ENCODE measurements at places on chromosomes 16 and 17.

- no peak for DNase-seq
Observed at GRCh38 chr16:14658063-14658462, 25.3 kb downstream of the BFAR start.

- DNase-seq, result no peak
Observed at GRCh38 chr17:61723914-61724313, 132.9 kb upstream of the NACA2 start.

DNA sequence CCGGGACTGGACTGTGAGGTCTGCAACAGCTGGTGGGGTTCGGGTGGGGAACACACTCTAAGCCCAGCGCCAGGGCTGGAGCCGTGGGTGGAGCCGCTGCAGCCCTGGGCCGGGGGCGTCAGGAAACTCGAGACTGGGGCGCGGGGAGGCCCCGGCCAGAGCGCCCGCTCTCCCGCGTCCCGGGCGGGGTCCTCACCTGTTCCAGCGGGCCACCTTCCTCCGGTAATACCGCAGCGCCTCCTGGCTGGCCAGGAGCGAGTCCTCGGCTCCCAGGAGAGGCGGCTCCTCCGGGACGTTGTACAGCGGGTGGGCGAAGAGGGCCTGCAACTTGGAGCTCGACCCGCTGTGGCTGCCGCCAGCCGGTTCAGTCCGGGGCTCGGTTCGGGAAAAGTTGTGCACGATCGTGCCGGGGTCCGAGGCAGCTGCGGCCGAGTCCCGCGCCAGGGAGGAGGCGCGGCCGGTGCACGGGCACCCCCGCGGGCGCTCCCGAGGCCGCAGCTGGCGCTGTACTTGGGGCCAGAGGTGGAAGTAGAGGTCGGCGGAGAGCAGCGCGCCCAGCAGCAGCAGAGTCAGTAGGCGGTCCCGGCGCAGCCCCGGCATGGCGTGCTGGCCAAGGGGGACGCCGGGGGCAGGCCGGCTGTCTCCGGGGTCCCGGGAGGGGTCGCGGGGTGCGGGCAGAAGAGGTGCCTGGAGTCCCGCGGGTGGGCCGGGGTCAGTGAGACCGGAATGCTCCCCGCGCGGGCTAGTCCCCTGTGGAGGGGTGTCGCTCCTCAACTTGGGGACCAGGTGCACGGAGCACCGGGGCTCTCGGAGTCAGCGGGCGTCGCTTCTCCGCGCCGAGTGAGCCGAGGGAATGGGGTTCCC lies 868 bp downstream of the FAM20A start:
- DNase-seq, result no peak

DNA sequence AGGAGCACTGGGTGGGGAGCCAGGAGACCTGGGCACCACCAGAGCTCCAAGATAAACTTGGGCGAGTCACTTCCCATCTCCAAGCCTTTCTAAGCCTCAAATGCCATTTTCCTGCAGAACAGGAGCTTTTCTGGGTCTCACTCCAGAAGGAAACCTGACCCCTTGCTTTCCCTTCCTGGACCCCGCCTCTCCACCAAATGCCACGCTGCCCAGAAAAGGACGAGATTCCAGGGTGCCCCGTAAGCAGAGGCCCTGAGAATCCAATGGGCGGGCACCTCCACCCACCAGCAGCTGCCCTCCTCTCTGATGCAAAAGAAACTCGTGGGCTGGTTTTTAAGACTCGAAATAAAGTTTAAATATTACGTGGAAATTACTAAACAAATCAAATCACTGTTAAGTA lies 31.3 kb downstream of the ZNF423 start:
- no peak for DNase-seq

- DNase-seq, result no peak
Observed at GRCh38 chr17:18258356-18259038, at the start of gene FLII. Gene FLII (minus strand): TSS chr17:18258738. CDS start chr17:18258690, 48 bp downstream.

DNA sequence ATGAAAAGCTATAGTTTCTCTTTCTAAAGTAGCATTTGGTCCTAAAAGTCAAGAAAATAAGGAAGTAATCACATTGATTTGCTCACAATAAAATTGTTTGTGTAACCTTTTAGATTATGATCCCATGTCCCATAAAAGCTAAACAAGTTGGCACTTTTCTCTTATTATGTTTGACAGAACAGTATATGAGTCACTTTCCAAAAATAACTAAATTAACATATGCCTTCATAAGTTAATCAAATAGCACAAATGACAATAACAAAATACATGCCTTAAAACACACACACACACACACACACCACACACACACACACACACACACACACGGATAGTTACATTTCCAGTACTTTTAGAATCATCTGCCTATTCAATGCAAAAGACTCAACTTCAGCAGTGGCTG lies 2.8 kb downstream of the MED13 start:
- DNase-seq, result no peak

- DNase-seq, result no peak
Observed at GRCh38 chr17:7854851-7855659, at the start of gene TMEM88. Gene TMEM88 (plus strand): TSS chr17:7855066. CDS start chr17:7855075, 9 bp downstream.

DNA sequence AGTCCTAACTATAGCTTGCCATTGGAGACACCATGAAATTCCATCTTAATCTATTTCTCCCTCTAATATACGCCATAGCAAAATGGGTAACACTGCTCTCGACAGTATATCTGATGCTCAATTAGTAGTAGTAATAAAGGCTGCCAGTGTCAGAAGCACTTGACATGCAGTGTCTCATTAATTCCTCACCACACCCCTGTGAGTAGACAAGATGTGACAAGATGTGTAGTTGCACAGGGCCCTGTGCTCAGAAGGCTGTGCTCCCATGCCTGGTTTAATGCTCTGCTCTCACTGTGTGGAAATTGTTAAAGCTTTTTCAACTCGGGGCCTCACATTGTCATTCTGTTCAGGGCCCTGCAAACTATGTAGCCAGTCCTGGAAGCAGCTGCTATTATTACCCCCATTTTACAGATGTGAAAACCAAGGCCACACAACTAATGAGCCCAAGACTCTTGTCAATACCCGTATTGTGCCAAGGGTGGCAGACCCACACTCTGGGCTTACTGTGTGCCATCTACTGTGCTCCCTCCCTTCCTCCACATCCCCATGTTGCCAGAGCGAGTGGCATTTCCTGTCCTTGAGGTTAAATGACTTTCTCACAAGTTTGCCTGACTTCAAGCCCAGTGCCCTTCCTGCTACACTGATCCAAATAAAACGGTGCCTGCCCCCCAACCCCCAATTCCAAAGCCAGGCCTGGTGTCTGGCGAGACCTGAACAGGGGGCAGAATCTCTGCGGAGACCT lies 287.3 kb upstream of the CCL2 start:
- DNase-seq, result no peak

- no peak for DNase-seq
Observed at GRCh38 chr16:78483124-78483992, 383.9 kb downstream of the WWOX start.

- DNase-seq, result no peak
Observed at GRCh38 chr17:73337330-73337710, 25.5 kb upstream of the CDC42EP4 start.

DNA sequence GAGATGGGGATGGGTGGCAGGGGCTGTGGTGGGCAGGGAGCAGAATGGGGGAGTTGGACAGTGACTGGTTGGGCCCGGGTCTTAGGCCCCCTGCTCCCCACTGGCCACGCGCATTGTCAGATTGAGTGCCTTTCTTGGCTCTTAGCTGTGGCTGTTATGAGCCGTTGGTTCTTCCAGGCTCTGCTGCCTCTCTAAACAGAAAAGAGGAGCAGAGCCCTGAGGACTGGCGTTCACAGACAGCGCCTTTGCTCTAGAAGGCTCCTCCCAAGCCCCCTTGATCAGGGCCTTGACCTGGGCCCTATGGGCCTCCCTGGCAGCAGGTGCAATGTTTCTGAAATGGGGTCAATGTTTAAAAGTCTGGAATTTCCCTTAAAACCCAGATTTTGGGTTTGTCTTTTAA lies 14.8 kb upstream of the NUDT16L1 start:
- no peak for DNase-seq

DNA sequence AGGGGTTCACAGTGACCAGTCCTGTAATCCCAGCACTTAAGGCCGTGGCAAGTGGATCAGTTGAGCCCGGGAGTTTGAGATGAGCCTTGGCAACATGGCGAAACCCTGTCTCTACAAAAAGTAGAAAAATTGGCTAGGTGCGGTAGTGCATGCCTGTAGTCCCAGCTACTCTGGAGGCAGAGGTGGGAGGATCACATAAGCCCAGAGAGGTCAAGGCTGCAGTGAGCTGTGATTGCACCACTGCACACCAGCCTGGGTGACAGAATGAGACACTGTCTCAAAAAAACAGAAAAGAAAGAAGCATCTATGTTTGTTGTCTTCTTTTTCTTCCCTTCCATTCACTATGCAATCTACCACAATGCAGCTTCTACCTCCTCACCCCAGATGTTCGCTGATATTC lies 151.9 kb upstream of the RBL2 start:
- no peak for DNase-seq

DNA sequence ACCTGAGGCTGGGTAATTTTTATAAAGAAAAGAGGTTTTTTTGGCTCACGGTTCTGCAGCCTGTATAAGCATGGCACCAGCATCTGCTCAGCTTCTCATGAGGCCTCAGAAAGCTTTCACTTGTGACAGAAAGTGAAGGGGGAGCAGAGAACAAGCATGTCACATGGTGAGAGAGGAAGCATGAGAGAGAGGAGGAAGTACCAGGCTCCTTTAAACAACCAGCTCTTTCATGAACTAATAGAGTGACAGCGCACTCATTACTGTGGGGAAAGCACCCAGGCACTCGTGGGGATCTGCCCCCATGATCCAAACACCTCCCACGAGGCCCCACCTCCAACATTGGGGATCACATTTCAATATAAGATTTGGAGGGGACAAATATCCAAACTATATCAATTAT lies 86.8 kb downstream of the USP32 start:
- no peak for DNase-seq

GRCh38 chr17:15954222-15954621 lies 9.3 kb downstream of the ADORA2B start:
- DNase-seq, result no peak

- DNase-seq, result no peak
Observed at GRCh38 chr16:12958366-12958765, 57.0 kb downstream of the SHISA9 start.

DNA sequence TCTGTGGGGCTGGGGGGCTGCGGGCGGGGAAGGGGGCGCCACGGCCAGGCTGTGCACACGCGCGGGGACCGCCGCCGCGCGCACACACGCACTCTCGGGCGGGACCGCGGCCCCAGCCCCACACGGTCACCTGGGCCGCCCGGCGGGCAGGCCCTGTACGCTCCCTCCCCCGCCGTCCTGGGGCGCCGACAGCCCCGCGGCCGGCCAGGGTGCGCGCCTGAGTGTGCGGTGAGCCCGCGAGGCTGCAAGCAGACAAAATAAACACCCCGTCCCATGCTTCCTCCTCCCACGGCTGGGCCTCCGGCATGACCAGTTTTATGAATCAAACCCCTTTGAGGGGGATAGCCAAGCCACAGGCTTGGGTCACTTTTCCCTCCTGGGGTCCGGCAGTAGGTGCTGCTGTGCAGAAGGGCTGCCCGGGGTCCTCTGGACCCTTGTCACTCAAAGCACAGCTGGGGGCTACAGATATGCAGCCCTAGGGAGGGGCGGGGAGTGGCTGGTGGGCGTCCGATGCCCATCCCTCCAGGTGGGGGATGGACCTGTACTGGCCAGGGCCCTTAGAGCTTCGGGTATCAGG lies 441 bp downstream of the VASN start:
- no peak for DNase-seq

GRCh38 chr17:19388791-19389785 lies 2.1 kb upstream of the MFAP4 start:
- DNase-seq, result no peak

DNA sequence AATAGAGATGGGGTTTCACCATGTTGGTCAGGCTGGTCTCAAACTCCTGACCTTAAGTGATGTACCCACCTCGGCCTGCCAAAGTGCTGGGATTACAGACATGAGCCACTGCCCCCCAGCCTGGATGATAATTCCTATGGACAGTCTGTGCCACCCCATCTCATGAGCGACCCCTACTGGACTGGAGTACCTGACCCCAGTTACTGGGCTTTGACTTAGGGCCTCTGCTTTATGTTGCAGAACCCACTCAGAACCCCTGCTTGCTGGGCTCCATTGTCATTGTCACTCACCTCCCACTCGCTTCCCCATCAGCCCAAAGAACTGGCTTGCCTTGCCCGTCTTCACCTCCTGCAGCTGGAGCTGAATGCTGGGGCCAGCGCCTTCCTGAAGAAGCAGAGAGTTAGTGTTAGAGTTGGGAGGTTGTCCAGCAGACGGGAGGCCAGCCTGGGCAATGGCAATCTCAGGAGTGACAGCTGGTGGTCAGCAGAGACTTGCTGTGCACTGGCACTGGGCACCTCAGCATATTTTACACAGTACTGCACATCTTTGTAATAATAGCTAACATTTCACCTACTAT lies 4.0 kb downstream of the TAC4 start:
- no peak for DNase-seq

GRCh38 chr17:64661976-64662773 lies at the start of gene SMURF2:
Gene SMURF2 (minus strand): TSS chr17:64662307. CDS start chr17:64661880, 427 bp downstream.
- peak; percentile 60 for DNase-seq

DNA sequence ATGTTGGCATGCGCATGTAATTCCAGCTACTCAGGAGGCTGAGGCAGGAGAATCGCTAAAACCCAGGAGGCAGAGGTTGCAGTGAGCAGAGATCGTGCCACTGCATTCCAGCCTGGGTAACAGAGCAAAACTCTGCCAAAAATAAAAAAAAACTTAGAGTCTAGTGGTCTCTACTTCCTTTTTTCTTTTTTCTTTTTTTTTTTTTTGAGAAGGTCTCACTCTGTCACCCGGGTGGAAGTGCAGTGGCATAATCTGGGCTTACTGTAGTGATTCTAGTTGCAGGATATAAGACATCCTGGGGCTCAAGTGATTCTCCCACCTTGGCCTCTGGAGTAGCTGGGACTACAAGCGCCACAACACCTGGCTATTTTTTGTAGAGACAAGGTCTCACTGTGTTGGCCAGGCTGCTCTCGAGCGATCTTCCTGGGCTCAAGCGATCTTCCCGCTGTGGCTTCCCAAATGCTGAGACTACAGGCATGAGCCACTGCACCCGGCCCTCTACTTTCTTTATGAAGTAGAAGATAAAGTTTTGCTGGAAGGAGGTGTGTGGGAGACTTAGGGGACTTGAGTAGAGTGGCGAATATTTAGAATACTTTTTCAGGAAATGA lies 47.9 kb upstream of the TAOK1 start:
- DNase-seq, result no peak

DNA sequence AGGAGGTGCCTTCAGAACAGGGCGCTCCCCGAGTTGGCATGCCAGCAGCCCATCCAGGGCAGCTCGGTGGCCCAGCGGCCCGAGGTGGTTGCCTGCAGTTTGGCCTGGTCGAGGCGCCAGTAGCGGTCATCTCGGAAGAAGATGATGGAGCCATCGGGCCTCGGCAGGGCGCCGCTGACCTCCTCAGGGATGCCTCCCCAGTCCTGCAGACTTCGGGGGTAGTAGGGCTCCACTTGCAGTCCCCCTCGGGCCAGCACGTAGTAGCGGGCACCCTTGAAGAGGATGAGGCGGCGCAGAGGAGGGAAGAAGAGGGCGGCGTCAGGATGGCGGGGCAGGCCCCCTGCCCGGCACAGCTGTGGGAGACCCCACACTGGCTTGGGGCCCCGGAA lies 5.8 kb downstream of the C17orf50 start:
- DNase-seq, result no peak

Data from occipital lobe (tissue), 3 donors.